ENCODE measurements at places on chromosomes 1 and 21.

DNA sequence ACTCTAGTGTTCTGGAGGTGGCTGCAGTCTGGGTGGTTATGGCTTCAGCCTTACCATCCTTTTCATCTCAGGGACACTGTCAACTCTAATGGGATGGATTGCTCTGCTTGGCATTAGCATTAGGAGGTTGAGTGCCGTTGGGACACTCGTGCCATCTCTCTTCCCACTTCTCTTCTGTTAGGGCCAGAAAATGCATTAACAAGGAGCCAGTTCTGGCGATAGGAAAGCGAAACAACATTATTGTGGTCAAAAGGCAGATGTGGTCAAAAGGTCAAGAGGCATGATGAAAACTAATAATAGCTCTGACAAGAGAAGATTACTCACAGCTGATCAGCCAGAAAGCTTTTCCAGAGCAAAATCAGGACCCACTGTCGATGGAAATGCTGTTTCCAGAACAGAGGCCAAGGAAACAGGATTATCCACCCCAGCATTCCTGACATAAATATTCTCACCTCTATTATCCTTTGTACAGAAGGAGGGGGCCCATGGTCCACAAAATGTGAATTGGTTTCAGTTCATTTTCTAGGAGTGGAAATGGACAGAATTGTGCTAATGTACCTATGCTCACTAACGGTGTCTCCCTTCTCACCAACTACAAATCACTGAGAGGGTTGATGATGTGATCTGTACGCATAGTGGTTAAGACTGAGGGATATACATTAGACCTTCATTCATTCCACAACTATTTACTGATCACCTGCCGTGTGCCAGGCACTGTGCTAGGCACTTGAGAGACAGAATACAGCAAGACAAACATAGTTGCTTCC lies 72.0 kb downstream of the ST6GALNAC5 start:
- no peak for DNase-seq

DNA sequence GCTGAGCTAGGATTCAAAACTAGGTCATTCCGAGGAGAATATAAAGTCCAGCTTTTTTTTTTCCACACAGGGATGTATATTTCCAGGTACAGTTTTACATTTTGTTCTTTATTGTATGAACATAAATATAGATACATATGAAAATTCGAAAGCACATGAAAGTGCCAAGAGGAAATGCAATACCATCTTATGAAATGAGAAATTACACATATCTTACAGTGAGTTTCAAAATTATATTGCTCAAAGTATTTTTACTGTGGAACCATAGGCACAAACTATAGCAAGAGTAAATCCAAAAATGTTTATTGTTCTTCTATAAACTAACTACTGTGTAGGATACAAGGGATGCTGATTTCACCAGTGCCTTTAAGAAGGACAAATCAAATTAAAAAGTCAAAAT lies 39.0 kb downstream of the PTPRC start:
- no peak for DNase-seq

- peak; percentile 54 for DNase-seq
Measured at GRCh38 chr1:116777831-116778830, 23.9 kb downstream of the CD2 start.

- peak; percentile 22 for DNase-seq
Measured at GRCh38 chr21:39630191-39630591, 17.5 kb downstream of the B3GALT5 start.

GRCh38 chr1:45348609-45348965 lies 8.3 kb upstream of the MUTYH start:
- DNase-seq: no peak
